Stromal cell of bone marrow (primary cell): ENCODE measurements at places on chromosomes 1 and 21.

DNA sequence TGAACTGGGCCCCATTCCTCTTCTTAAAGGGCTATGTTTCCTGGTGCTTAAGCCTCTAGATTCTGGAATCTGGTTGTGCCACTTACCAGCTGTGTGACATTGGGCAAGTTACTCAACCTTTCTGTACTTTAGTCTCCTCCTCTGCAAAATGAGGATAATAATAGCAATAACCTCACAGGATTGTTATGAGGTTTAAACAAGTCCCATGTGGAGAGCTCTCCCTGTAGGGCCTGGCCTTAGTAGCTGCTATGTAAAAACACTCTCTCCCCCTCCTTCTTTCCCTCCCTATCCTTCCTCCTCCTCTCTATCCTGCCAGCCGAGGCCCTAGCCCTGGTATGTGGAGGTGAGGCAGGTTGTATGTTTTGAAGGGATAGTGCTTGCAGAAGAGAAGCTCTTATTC, 8.2 kb upstream of the PEAR1 start:
- no peak for DNase-seq

DNA sequence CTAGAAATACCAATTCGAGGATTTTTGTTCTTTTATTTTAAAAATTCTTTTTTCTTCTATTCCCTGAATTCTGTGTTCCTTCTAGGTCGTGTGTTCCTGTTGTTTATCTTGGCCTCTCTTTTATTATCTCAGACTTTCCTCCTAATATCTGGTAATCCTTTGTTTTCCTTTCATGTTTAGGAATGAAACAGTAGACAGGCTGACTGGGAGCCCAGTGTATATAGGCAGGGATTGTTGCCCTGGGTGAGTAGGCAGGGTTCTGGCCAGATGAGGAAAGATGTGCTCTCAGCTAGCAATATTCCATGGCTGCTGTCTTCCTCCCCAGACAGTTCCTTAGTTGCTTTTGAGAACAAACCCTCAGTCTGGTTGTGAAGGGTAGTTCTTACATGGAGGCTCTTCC, 161.8 kb upstream of the PDE4B start:
- DNase-seq, result peak; percentile 33

- no peak for DNase-seq
These were observed 325.2 kb downstream of the DUSP10 start for GRCh38 chr1:221416723-221417122.

DNA sequence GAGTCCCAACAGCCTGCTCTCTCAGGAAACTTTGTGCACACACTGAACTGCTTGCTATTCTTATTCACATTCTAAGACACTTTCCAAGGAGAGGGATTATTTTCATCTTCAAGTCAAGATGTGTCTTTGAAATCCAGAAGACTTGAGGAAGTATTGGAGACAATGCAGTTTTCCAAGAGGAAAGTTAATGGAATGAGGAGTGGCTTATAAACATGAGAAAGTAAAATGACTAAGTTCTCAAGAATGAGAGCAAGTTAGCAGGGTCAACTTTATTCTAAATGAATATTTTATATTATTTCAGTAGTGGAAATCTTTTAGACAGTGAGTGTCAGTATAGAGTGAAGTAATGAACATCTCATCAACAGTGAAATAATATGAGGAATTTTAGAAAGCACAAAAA, 1239.3 kb downstream of the MRPL39 start:
- no peak for DNase-seq

DNA sequence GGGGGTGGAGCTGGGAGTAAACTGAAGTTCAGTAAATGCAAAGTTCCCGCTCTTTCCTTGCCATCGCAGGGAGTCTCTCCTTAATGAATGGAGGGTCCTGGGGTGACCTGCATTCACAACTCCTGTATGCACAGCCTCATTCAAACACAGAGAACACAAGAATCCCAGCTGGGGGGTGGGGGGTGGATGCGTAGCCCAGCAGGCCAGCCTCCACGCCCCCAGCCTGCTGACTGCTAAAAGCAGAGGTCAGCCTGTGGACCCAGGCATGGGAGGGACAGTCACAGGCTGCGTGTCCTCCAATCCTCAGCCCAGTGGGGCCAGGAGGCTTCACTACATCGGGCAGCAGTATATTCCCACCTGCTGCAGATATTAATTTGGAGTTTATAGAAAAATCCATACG, 263.1 kb downstream of the GRIK3 start:
- DNase-seq, result no peak

- no peak for DNase-seq
These were observed 10.6 kb upstream of the TACSTD2 start for GRCh38 chr1:58587667-58588066.

- no peak for DNase-seq
These were observed 122.8 kb upstream of the USP24 start for GRCh38 chr1:55337801-55338447.

GRCh38 chr21:44057055-44057454, 44.9 kb downstream of the TRAPPC10 start:
- no peak for DNase-seq
